ENCODE measurements at places on chromosomes 4 and X. TPM values are rescaled to one million over a fixed set of nuclear protein-coding genes. Genes with fewer than 3 reads are reported as not detected.

GRCh38 chr4:99965674-99966350, 15.7 kb upstream of the H2AZ1 start:
- peak; percentile 47 for DNase-seq

- DNase-seq, result no peak
Observed at GRCh38 chr4:5619913-5620625, 88.3 kb downstream of the EVC2 start.

DNA sequence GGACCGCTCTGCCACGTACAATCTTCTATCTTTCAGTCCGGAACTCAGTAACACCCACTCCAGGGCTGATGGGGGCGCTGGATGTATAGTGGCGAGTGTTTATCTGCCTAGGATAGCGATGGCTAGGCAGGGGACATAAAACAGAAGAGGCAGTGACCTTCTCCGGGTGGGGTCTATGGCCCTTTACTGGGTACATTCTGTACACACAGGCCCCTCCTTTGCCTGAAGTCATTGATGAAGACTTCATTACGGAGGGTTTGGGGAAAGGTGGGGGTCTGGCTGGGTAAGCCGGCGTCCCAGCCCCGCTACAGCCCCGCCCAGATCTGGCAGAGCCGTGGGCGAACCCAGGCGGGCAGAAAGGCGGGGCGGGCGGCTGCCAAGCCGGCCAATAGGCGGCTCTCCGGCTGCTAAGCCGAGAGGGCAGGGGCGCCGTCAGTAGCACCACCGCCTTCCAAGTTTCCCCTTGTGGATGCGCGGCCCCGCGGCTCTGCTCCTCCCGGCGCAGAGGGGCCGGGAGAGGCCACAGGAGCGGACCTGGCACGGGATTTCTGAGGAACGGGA, at the start of gene CHST7:
Gene CHST7 (plus strand): TSS at position 435 of the 561 bp plus-strand sequence. CDS start 167 bp downstream, outside the sequence.
- DNase-seq, result peak; percentile 58

DNA sequence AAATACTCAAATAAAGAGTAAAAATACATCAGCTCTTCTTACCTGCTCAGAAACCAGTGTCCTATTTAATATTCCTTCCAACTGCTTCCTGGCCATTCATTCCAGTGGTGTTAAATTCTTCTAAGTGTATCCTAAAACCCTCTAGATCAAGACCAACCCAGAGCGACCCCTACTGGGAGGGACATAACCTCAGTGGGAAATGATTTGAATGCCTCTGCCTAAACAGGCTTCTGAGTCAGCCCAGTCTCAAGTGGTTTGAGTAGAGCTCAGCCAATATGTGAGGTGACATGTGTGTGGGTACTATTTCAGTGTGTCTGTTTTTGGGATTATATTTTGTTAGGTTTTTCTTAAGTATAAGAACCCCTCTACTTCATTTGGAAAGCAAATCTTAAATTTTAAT, 133.6 kb upstream of the ARHGEF9 start:
- no peak for DNase-seq

GRCh38 chr4:133379681-133380438, 230.8 kb downstream of the PCDH10 start:
- no peak for DNase-seq

- no peak for DNase-seq
Observed at GRCh38 chr4:2848449-2848848, 4.8 kb downstream of the ADD1 start.

DNA sequence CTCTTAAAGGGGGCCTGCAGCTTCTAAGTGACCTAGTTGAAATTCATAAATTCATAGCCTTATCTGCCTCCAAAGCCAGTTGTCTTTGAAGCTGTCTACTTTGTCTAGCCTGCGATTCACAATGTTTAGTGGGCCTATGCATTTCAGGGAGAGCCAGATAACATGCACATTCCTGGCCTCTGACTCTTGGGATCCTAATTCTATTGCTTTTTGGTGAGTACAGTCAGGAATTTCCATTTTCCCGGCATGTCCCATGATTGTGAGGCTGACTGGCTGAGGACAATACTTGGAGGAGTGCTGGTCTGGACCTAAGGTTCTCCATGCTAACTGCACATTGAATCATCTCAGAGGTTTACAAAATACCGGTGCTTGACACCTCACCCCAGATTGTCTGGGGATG, 155.0 kb downstream of the MSL3 start:
- DNase-seq, result no peak

DNA sequence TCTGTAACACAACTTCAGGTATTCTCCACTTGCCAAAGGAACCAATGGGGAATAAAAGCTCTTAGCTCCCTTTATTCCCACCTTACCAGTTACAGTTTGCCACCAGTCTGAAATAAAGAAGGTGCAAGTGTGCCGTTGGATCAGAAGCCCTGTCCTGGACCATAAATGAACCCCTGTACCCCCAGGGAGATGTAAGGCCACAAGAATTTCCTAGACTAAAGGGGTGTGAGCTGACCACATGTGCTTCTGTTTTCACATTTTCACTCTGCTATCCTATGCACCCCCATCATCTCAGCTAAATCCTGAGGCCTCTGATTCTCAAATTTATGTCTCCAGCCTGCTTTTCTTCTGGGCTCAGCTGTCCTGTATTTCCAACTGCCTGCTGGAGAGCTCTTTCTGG, 221.2 kb downstream of the SPRY1 start:
- DNase-seq, result no peak

- no peak for DNase-seq
Observed at GRCh38 chr4:1458581-1458980, 52.3 kb upstream of the NKX1-1 start.

DNA sequence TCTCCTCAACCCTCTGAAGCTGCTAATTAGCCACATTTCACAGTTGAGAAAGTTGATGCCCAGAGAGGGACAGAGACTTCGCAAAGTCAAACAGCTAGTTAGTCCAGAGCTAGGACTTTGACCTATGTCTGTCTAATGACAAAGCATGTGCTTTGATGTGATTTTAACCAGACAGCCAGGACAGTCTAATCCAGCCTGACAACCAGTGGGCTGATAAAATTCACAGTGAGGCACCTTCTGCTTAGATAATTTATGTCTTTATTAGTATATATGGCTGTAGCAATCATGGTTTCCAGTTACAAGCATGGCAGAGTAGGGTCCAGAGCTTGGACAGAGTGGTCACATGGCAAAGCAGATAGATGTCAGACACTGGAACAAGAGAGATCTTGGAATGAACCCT, 133.6 kb upstream of the C1QTNF7 start:
- no peak for DNase-seq

DNA sequence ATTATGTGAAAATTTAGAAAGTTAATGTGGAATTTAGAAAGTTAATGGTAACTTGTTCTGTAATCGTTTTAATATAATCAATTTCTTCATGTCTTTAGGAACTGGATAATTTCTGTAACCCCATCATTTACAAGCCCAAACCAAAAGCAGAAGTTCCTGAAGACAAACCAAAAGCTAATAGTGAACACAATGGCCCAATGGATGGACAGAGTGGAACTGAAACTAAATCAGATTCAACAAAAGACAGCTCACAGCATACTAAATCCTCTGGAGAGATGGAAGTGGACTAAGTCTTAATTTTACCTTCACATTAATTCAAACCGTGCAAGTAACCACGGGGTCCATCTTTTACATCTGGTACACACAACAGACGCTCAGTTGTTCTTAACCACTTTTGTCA, 48.1 kb upstream of the PLK4 start:
- no peak for DNase-seq

DNA sequence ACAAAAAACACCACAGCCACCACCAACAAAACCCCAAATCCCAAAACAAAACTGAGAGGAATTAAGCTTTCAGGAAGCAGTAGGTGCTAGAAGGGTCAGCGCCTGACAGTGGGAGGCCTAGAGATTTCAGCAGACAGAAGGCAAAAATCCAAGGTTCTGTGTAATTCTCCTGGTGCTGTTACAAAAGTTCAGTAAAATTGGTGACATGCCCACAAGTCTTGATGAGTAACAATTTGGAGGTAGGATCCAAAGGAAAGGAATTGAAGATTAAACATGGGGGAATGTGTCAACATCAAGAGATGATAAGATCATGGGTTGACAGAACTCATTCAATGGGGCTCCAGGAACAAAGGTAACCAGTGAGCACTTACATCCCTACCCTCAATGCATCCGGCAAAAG, 653.8 kb upstream of the CPEB2 start:
- DNase-seq, result no peak

- DNase-seq, result no peak
Observed at GRCh38 chr4:39823191-39823590, 125.3 kb downstream of the UBE2K start.

GRCh38 chrX:125198546-125198945, 121.1 kb upstream of the TEX13C start:
- no peak for DNase-seq

DNA sequence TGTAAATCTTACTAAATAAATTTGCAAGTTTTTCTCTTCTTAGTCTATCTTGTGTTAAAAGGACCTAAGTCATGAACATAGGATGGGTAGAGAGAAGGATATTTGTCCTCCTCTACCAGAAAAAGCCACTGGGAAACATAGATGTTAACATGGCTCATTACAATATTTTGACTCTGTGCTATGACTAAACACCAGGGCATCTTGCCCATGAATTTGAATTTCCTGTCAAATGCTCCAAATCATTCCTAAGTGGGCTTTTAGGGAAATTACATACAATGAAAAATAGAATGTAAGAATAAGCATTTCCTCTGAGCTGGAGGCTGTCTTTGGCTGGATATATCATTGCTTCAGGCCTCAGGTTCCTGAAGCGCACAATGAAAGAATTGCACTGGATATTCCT, 39.1 kb downstream of the ANOS1 start:
- DNase-seq, result no peak

GRCh38 chr4:116020141-116020722, 906.8 kb upstream of the NDST4 start:
- no peak for DNase-seq

DNA sequence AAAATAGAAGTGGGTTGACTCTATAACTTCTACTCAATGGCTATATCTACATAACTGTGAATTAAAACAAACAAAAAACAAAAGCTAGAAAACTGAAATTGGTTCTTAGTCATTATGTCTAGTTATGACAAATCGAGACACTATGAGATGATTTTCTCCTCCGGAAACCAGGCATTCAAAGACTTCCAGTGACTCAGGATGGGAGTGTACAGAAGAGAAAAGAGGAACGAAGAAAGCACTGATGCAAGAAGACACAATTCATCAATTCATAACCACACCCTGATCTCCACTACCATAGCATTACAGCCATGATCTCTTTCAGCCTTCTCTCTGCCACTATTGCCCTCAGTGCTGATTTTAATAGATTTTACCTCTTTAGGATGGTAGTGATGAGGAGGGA, 253.6 kb downstream of the CBLL2 start:
- DNase-seq, result no peak

- no peak for DNase-seq
Observed at GRCh38 chr4:2378401-2378800, 40.0 kb downstream of the ZFYVE28 start.

DNA sequence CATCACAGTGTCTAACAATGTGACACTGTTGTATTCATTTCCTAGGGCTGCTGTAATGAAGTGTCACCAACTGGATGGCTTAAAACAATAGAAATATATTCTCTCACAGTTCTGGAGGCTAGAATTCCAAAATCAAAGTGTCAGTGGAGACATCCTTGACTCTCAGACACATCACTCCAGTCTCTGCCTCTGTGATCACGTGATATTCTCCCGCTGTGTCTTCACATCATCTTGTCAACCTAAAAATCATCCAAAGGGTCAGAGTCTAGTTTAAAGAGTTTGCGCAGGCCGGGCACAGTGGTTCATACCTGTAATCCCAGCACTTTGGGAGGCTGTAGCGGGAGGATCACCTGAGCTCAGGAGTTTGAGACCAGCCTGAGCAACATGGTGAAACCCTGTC, 36.6 kb upstream of the HPSE start:
- DNase-seq, result no peak

GRCh38 chr4:107950746-107951540, 19.6 kb downstream of the CYP2U1 start:
- DNase-seq, result no peak

GRCh38 chr4:24794916-24795665, at the start of gene SOD3:
Gene SOD3, plus strand, starts transcription at chr4:24795573. Its CDS starts 3,949 bp downstream, at chr4:24799522.
- DNase-seq, result no peak

DNA sequence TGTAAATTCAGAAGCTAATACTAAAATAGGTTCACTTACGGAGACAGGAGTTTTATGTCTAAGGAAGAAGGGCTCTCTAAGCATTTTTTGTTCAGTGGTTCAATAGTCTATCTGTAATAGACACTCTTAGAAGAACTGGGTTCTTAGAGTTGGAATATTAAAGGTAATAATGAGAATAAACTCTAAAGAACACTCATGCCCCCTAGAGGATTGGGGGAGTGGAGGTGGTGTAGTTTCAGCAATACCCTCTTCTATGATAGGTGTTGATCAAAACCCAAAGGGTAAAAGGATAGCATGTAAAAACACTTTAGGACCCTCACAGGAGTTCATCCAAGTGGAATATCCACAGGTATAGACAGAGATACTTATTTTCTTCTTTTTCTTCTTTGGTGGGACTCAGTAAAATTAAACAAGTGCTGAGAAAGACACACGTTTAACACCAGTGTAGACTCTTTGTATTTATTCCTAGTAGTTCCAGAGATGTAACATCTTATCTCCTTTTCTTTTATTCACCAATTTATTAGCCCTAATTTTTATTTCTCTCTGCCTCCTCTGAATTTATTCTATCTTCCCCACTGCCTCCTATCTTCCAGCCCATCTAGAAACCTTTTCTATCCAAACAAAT, 25.7 kb upstream of the MND1 start:
- peak; percentile 43 for DNase-seq

DNA sequence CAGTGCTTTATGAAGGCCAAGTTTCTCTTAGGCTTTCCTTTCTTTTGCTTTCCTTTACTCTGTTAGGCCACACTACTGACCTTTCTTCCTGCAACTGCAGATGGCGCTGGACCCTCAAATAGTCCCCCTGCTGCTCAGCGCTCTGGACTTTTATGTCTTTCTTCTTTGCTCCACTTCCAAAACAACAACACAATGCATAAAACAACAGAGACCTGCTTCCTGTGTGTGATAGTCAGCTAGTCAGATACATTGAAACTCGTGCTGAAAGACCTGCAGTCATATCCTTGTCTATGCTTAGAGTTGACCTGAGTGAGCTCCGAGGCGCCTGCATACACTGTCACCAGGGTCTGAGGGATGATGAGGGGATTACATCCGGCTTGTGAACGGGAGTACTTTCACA, 108.9 kb upstream of the TEX13D start:
- no peak for DNase-seq

GRCh38 chr4:23169608-23170311, 477.0 kb downstream of the GBA3 start:
- DNase-seq, result no peak

Gene PNMA5
- total RNA-seq, result 0.28 TPM

Gene HEPH
- not detected for total RNA-seq

Gene ZBED1
- 29.9 TPM for total RNA-seq

Gene SMIM43
- total RNA-seq, result not detected

Gene SMIM10
- not detected for total RNA-seq

Gene AWAT2
- total RNA-seq, result not detected

Gene TBC1D25
- total RNA-seq, result 24.5 TPM

Gene ZNF185
- total RNA-seq, result 2.0 TPM

Gene ADH5
- total RNA-seq, result 75.6 TPM

Gene DNAAF6
- not detected for total RNA-seq
